ENCODE measurements at places on chromosomes 7 and 10.

DNA sequence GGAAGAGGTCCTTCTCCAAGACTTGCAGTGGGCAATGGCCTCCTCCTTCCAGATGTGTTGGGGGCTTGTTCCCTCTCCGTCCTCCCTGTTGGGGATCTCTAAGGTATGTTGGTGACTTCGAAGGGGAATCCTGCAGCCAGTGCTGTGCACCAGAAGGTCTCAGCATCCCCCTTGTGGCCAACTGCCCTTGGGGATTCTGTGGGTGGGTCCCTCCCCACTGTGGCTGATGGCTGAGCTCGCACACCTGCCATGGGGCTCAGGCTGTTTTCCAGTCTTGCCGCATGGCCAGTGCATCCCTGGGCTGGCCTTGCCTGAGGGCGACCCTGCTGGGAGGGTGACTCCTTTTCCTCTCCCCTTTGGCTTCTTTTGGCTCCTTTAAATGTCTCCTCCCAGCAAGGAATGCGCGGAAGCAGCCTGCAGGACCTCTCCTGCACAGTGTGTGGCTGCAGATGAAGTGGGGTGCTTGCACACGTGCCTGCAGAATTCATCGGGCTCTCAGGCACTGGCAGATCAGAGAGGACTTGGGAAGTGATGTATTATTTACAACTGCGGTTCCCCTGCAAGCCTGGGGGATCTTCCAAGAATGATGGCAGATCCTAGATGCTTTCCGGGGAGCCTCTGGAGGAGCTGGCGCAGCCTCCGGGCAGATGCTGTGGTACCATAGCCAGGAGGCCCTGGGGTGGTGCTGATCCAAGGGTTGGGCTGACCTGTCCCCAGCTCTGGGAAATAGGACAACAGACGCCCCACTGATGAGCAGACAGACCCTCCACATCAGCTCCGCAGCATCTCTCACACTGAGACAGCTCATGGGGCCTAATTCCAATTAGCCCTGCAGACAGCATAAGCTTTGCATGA is 410.0 kb downstream of the TCERG1L start:
- DNase-seq, result no peak

GRCh38 chr7:152106990-152107389 is 81.5 kb downstream of the GALNT11 start:
- no peak for DNase-seq

DNA sequence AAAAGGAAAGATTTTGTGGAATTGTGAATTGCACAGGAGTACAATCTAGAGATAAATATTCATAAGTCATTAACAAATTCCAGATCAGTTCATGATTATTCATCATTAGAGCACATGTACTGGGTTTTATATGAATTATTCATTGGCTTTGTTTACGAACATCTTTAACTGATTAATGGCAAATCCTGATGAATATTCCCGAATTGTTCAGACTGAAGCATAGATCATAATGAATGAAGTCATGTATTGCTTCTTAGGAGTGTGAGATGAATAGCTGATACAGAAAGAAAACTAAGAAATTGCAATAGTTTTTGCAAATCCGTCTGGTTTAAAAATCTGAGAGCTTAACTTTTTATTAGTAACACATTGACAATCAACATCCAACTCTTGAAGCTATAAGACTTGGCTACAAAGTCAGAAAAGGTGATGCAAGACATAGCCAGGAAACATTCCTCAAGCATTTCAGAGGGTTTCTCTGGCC is 183.6 kb upstream of the DGKB start:
- DNase-seq, result no peak

- no peak for DNase-seq
Observed at GRCh38 chr7:69624435-69625230, 26.4 kb downstream of the AUTS2 start.

GRCh38 chr7:2908103-2908683 is 64.1 kb upstream of the GNA12 start:
- no peak for DNase-seq

GRCh38 chr10:80485946-80486764 is 32.0 kb downstream of the TSPAN14 start:
- DNase-seq, result no peak

DNA sequence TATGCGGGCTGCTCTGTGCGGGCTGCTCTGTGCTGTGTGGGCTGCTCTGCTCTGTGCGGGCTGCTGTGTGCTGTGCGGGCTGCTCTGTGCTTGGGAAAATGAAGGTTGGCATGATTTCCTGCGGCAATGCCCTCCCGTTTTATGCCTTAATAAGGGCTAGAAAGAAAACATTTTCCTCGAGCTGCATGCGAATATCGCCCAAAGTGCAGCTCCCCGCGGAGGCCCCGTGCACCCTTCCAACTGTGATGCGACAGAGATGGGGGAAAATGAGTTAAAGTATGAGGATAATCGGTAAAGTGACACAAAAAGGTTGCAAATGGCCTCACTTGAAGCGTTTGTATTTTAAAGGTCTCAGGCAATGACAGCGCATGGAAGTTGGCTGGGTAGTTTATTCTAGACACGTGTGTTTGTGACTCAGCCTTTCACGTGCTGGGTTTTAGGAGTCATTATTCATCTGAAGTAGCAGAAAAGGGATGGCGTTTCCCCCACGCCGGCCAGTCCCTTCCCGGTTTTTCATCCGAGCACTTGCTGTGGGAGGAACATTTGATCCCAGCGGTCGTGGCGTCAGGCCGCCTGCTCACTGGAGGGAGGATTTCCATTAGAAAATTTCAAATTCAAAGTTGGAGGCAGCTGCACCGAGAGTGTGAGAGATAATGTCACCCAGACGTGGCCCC is 220.7 kb downstream of the ADARB2 start:
- no peak for DNase-seq

- no peak for DNase-seq
Observed at GRCh38 chr7:90752051-90752450, 155.9 kb downstream of the CDK14 start.

GRCh38 chr10:117615649-117616048 is 73.1 kb downstream of the EMX2 start:
- DNase-seq, result no peak

GRCh38 chr7:17030559-17030958 is 148.8 kb upstream of the AGR3 start:
- DNase-seq, result no peak

DNA sequence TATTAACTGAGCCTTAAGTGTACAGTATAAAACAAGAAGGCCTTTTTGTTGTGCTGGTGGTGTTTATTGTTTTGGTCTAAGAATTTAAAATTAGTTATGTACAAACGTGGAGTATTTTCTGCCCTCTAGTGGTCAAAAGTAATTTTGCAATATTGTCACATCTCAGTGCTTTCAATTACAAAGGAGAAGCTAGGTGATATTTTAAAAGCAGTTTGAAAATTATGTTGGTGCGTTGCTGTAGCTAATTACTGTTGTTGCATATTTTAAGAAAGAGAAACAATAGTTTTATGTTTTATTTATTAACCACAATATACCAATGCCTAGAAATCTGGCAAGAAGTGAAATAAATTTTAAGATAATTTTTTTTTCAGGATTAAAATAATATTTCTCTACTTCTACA is 11.4 kb downstream of the NPVF start:
- DNase-seq, result no peak

DNA sequence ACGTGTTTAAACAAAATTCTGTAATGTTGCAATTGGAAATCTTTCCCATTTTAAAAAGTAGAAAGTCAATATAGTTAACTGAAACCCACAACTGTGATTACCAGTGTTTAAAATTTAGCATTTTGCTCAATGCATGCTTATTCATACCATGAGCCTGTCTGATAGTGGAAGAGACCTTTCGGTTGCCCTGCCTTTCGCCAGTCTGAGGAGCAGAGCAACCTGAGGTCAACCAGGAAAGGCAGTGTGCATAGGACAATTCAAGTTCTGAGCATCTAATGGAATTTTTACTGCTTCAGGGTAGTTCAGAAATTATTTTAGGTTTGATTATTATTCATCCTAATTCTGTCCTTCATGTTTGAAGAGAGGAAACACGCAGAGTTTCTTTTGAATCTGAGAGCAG is 100.8 kb downstream of the CUBN start:
- DNase-seq, result no peak

GRCh38 chr10:8998751-8999150 is 944.3 kb downstream of the GATA3 start:
- no peak for DNase-seq

DNA sequence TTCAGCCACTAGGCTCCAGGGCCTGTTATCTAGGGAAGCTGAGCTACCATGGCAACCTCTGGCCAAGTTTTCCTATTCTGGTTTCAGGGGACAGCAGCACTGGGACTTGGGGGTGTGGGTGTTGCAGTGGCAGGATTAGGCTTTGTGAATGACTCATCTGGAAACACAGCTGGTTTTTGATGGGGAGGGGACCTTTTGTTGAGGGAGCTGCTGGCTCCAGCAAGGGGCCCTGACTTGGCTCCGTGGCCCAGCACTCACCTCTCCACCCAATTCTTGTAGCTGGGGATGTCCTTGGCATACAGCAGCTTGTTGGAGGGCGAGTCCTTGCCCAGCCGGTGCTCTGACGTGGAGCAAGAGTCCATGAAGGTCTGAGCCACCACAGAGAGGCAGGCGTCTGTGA is 435.9 kb downstream of the PLXNA4 start:
- DNase-seq, result no peak

DNA sequence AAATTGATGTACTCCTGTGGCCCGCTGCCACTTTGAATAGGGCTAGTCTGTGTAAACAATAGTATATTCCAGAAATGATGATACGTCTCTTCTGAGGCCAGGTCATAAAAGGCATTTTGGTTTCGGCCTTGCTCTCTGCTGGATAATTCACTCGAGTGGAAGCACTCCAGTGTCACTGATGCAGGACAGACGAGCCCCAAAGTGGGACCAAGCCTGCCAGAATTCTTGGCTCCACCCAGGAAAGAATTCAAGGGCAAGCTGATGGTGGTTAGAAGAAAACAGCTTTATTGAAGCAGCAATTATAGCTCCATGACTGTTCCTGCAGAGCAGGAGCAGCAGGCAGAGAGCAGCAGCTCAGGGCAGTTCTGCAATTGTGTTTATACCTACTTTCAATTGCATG is 717.6 kb downstream of the GRM8 start:
- no peak for DNase-seq

DNA sequence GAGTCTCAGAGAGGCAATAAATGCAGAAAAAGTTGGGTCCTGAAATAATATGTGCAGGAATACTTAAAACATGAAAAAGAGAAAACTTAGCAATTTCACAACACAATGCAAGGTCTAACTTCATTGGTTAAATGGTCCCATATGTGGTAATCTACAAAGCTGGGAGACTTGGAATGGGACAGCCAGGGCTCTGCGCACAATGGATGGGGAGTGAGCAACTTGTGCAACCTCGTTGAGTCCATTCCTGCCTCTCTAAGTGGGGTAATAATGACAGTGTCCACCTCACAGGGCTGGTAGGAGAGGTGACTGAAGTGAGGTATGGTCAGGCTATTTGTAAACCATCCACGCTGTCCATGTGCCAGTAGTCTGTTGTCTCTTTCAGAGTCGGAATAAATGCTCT is 11.8 kb upstream of the EMX2 start:
- DNase-seq, result no peak

GRCh38 chr7:6026820-6027311 is 4.3 kb upstream of the ANKRD61 start:
- DNase-seq, result no peak

DNA sequence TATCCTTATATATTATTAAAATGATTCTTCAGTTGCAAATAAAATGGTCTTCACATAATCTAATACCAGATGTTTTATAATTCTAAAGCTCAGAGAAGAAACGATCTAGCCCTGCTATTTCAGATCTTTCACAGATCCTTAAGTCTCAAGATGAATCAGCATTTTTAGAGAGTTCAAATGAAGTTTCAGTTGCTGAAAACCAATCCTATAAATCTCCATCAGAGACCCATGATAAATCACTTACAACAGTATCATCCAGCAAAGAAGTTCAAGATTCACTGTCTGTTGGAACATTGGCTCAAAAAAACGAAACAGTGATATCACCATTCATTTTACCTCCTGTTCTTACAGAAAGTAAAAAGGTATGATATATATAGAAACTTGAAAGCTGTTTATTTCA is 137.0 kb downstream of the CCDC7 start:
- DNase-seq, result no peak

- DNase-seq, result no peak
Observed at GRCh38 chr10:29980084-29980483, 79.3 kb downstream of the JCAD start.

DNA sequence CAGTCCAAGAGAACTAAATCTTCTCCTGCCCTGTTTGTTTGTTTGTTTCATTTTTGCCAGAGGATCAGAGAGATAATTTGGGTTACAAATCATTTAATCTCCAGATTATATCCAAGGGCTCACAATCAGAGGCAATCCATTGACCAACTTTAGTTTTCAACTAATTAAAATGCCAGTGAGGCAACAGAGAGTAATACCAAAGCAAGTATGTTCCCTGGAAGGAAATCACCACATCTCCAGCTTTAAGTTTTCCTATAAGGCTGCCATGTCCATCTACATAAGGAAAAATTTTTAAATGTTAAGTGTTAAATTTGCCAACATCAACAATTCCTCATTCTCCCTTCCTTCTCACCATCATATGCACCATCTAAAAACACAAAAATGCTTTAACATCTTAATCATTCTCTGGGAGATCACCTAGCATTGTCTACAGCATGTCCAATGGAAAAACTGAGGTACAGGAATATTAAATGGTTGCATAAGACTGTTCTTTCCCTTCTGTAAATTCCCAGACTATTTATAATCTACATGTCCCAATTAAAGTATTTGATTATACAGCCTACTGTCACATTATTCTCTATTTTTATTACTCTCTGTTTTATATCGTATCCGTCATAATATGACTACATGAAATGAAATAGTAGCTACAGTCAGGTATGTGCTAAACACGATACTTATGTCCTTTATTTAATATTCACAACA is 14.1 kb downstream of the USP54 start:
- DNase-seq, result no peak

DNA sequence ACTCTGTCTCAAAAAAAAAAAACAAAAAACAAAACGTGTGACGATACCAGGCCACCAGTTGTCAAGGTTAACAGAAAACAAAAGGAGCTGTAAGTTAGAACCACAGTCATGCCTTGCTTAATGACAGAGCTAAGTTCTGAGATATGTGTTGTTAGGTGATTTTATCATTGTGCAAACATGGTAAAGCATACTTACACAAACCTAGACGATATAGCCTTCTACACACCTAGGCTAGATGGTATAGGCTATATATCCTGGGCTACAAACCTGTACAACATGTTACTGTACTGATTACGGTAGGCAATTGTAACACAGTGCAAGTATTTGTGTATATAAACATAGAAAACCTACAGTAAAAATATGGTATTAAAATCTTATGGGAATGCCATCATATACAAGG is 564.2 kb downstream of the HTR7 start:
- no peak for DNase-seq

DNA sequence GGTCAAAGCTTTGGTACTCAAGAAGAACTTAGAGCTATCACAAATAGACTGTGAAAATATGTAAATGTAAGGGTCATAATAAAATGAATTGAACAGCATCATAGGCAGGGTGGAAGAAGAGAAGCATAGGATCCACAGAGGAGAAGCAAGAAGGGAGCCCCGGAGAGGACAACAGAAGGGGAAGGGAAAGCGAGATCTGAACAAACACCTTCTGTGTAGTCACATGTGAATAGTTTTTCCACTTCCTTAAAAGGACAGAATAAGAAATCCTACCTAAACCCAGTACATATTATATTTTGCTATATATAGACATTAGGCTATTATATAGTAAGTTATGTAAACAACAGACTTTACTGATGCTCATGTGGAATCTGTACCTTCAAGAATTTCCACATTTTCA is 160.2 kb downstream of the DKK1 start:
- DNase-seq, result no peak

All from D341Med (cell line).